ENCODE measurements at places on chromosomes 6 and 20.

DNA sequence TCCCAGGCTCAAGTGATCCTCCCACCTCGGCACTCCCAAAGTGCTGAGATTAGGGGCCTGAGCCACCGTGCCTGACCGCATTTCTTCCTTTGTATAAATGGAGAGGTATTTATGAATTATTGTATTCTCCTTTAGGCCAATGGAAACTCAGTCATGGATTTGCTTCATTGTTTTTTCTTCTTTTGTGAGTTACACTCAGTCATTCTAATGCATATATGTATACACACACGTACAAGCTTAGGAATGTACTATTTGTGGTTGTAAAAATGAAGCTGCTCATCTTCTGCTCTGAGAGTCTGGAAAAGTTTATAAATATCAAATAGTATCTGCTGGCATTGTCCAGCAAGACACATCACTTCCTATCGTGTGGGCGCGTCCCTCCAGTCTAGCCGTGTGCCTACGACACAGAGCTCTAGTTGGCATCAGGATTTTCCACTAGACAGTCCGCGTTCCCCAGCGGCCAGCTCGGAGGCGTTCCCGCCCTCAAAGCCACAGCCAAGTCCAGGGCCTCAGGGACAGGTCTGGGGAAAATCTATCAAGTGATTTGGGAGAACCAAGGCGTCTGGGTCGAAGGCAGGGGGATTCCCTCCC is 215.2 kb downstream of the NFATC2 start:
- DNase-seq, result no peak

DNA sequence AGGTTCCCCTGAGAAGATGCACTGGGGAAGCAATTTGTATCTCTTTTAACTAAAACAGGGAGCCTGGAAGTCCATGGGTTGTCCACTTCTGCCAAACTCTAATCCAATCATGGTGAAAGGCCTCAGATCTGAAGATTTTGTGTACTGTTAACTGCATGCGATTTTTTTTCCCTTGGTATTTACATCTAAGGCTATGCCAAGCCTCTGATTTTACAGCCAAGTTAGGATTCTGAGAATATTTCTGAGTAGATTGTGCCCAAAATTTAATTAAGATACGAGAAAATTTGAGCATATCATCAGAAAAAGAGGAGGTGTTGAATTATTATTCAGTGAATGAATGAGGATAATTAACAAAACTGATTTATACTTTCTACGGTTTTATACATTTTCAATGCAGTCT is 34.0 kb downstream of the BTBD3 start:
- DNase-seq, result no peak

- no peak for DNase-seq
Observed at GRCh38 chr6:113920663-113921267, 50.2 kb downstream of the HDAC2 start.

GRCh38 chr6:108168501-108169463 is 3.0 kb downstream of the NR2E1 start:
- DNase-seq, result no peak

DNA sequence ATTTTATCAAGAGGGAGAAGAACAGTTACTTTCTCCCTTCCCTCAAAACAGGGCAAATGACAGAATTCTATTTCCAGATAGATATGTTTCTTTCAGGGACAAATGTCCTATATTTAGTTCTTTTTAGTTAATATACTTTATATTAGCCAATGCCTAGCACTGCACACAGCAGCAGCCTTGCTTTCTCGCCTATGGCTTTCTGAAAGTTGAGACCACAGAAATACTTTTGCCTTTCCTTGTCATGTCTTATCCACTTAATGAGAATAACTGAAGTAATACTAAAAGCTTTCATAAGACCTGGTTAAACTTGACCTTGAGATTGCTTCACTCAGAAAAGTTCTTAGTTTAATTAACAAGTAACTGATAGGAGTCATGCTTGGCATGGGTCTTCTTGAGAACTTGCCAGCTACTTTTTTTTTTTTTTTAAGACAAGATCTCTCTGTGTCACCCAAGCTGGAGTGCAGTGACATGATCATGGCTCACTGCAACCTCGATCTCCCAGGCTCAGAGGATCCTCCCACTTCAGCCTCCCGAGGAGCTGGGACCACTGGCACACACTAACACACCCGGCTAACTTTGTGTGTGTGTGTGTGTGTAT is 159.3 kb downstream of the CDKAL1 start:
- no peak for DNase-seq

DNA sequence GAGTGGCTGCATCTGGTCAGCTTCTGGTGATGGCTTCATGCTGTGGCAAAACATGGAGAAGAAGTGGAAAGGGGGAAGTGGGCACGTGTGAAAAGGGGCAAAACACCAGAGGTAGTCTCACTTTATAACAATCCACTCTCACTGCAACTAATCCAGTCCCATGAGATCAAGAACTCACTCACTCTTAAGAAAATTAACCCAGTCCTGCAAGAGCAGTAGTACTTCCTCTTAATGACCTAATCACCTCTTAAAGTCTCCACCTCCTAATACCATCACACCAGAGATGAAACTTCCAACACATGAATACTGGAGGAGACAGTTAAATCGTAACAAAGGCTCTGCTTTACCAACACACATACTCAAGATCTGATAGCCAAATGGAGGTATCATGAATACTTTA is 152.6 kb downstream of the THEMIS start:
- DNase-seq, result no peak

GRCh38 chr6:20919677-20920385 is 385.6 kb downstream of the CDKAL1 start:
- no peak for DNase-seq

GRCh38 chr20:40815156-40816038 is 126.4 kb upstream of the MAFB start:
- no peak for DNase-seq

- DNase-seq, result no peak
Observed at GRCh38 chr6:100209323-100210136, 215.5 kb upstream of the MCHR2 start.

GRCh38 chr6:17493286-17493685 is 99.9 kb downstream of the CAP2 start:
- no peak for DNase-seq

GRCh38 chr20:60219984-60220562 is 261.9 kb downstream of the CDH26 start:
- no peak for DNase-seq

- no peak for DNase-seq
Observed at GRCh38 chr6:6825193-6825784, 236.8 kb downstream of the LY86 start.

DNA sequence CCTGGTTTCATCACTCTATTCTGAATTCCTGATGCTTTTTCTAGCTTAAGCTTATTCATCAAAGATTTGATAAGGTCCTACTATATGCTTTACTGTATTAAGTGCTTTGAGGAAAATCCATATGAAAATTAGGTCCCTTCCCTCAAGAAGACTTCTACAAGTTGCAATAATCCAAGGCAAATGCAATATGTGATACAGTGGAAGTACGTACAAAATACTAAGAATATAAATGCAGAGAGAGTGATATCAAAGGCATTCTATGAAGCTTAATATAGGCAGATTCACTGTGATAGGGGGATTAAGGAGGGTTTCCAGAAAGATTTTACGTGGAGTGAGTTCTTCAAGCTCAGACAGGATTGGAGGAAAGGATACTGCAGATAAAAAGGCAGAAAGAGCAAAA is 142.1 kb downstream of the C6orf118 start:
- no peak for DNase-seq

- no peak for DNase-seq
Observed at GRCh38 chr20:63407928-63408683, 47.0 kb upstream of the CHRNA4 start.

GRCh38 chr6:96542702-96543101 is 20.2 kb upstream of the FHL5 start:
- DNase-seq, result no peak

GRCh38 chr20:63709149-63709527 is 1.3 kb downstream of the ZGPAT start:
- DNase-seq, result no peak

All from activated CD8-positive, alpha-beta memory T cell treated with anti-CD3 and anti-CD28 coated beads for 48 hours (primary cell).